ENCODE measurements at places on chromosomes 7 and 10. TPM values are rescaled to one million over a fixed set of nuclear protein-coding genes. Genes with fewer than 3 reads are reported as not detected.

The EBF3 gene
- 0.20 TPM for total RNA-seq

The RARRES2 gene
- not detected for total RNA-seq

The SH2D4B gene
- not detected for total RNA-seq

The GPR15LG gene
- not detected for total RNA-seq

The FAS gene
- 31.9 TPM for total RNA-seq

The HOXA2 gene
- 1.1 TPM for total RNA-seq

The SPDYE16 gene
- not detected for total RNA-seq

The ANKRD1 gene
- total RNA-seq: 41.9 TPM

The FAM237B gene
- not detected for total RNA-seq

The SOSTDC1 gene
- not detected for total RNA-seq

The TYW1B gene
- 2.6 TPM for total RNA-seq

The GDF10 gene
- total RNA-seq: not detected

The HOXA7 gene
- total RNA-seq: 4.7 TPM

The REPIN1 gene
- 81.4 TPM for total RNA-seq

The UPK3BL1 gene
- total RNA-seq: 10.2 TPM

The NEUROD6 gene
- total RNA-seq: not detected

The MRPS17 gene
- total RNA-seq: 24.3 TPM

The MALRD1 gene
- not detected for total RNA-seq

The CYP2C18 gene
- total RNA-seq: 0.11 TPM

The HGF gene
- total RNA-seq: not detected

The GPR85 gene
- total RNA-seq: not detected

The CACNA2D1 gene
- total RNA-seq: 10.9 TPM

The OR6V1 gene
- total RNA-seq: not detected

The SYCE1 gene
- total RNA-seq: not detected

The GPR141 gene
- total RNA-seq: not detected

The ITPRID1 gene
- not detected for total RNA-seq
